ENCODE measurements at places on chromosomes 3 and 15. TPM values are rescaled to one million over a fixed set of nuclear protein-coding genes. Genes with fewer than 3 reads are reported as not detected.
A peak's percentile ranks its signal among the peaks of the same experiment; 100 is the strongest.

GRCh38 chr15:62992302-62992701 lies 50.2 kb upstream of the TPM1 start:
- DNase-seq = no peak
- no peaks in the 10 kb centered on the region for H3K36me3 ChIP-seq
- peaks cover 20% of the 10 kb centered on the region for H3K4me1 ChIP-seq

DNA sequence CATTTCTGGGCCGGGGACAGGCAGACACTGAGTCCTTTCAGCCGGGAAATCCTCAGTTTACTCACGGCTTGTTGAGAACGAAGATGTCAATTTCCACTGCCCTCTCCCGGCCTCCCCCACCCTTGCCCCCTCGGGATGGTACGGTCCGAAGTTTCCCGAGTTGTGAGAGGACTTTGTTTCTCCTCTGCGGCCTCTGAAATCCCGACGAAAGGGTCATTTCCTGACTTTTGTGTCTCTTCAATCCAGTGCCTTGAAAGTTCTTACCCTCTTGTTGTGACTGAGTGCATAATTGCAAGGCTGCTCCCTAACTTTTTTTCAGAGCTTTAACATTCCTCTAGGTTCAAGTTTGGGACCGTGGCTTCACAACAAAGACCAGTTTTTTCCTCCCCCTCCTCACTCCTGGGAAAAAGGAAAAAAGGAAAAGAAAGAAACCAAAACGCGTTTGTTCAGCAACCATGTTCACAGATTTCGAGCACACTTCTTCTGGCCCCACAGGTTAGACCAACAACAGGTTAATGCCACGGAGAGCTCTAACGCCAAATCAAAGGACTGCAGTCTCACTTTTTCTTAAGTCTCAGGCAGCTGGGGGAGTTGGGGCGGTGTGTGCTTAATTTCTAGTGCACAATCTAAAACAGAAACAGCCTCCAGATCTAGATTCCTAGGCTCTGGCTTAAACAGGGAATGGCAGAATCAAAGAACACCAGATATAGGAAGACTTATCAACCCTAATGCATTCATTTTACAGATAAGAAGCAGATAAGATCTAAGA lies 138.9 kb downstream of the TMCO5A start:
- no peaks in the 10 kb centered on the region for H3K36me3 ChIP-seq
- peak overlapping the region; percentile 52 for H3K4me3 ChIP-seq
- H3K27me3 ChIP-seq = no peaks in the 10 kb centered on the region
- no peak for DNase-seq
- H3K27ac ChIP-seq = peak overlapping the region; percentile 78
- peaks cover 38% of the 10 kb centered on the region for H3K4me1 ChIP-seq

The ADAMTS17 gene
- 0.27 TPM for total RNA-seq

- no peaks in the 10 kb centered on the region for H3K27me3 ChIP-seq
- no peaks in the 10 kb centered on the region for H3K36me3 ChIP-seq
- no peak overlapping the region for H3K4me3 ChIP-seq
- DNase-seq = peak; percentile 14
- H3K27ac ChIP-seq = no peak overlapping the region
- no peaks in the 10 kb centered on the region for H3K4me1 ChIP-seq
Measured at GRCh38 chr3:48268381-48268935, 27.6 kb downstream of the ZNF589 start.

GRCh38 chr15:93801206-93801605 lies 430.2 kb upstream of the MCTP2 start:
- no peak overlapping the region for H3K27ac ChIP-seq
- H3K4me1 ChIP-seq = no peaks in the 10 kb centered on the region
- no peaks in the 10 kb centered on the region for H3K36me3 ChIP-seq

DNA sequence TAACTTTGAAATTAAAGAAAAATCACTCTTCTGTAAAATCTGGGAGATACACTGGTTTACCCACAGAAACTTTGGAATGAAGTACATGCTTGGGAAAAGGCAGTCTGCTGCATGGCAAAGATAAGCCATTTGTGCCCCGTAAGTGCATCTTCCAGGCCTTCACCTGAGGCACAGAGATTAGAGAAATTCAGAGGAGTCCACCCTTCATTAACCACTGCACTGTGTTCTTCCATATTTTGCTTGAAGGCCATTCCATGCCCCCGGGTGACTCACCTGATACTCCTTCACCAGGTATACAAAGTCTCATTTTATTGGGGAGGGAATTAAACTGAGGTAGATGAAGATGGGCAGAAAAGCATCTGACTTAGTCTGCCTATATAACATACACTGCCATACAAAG lies 53.0 kb downstream of the CMSS1 start:
- peaks cover 52% of the 10 kb centered on the region for H3K4me1 ChIP-seq
- H3K27ac ChIP-seq = no peak overlapping the region
- H3K27me3 ChIP-seq = no peaks in the 10 kb centered on the region
- H3K36me3 ChIP-seq = peaks cover 22% of the 10 kb centered on the region

DNA sequence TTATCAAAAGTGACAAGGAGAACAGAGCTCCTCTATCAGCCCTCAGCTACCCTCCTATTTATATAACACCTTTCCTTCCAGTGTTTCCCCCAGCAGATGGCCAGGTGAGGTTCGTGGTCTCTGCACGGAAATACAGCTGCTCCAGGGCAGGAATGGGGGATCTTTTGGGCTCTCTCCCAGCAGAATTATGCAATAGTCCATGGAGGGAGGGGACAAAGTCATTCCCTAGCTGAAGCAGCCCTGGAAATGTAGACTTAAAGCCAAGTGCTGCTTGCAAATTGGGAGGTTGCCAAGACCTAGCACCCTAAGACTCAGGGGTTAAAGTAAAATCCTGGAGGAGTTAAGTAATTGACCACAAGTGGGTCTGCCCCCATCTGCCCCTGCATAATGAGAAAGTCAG lies 256.3 kb downstream of the LRTM1 start:
- H3K27me3 ChIP-seq = no peaks in the 10 kb centered on the region
- no peak overlapping the region for H3K4me3 ChIP-seq
- H3K36me3 ChIP-seq = no peaks in the 10 kb centered on the region
- DNase-seq = no peak
- H3K4me1 ChIP-seq = no peaks in the 10 kb centered on the region

DNA sequence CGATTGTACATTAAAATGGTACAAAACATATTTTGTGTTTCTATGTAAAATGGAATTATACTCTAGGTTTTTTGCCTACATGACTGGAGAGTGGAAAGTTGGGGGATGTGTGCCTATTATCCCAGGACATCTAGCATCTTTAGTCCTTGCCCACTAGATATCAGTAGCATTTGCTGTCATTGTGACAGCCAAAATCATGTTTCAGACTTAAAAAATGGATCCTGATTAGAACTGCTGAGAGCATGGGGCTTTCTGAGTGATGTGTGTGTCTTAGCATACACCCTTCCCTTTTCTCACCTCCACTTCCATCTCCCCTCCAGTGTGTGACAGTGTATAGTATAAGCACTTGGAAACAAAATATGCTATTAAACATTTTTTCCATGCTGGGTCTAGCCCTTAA lies 13.3 kb downstream of the ARMC8 start:
- H3K27me3 ChIP-seq = no peaks in the 10 kb centered on the region
- H3K4me1 ChIP-seq = no peaks in the 10 kb centered on the region
- no peak overlapping the region for H3K27ac ChIP-seq
- H3K36me3 ChIP-seq = no peaks in the 10 kb centered on the region
- DNase-seq = no peak

DNA sequence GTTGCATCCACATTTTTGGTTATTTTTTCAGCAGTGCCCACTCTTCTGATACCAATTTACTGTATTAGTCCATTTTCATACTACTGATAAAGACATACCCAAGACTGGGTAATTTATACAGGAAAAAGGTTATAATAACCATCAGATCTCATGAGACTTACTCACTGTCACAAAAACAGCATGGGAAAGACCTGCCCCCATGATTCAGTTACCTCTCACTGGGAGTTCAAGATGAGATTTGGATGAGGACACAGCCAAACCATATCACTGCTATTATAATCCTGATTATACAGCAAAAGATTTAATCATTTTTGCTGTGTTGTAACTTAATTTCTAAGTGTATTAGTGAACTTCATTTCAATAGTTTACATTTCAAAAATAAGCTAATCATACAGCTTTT lies 6.6 kb downstream of the ZBED2 start:
- no peaks in the 10 kb centered on the region for H3K27me3 ChIP-seq
- no peaks in the 10 kb centered on the region for H3K36me3 ChIP-seq
- no peak overlapping the region for H3K4me3 ChIP-seq
- no peak for DNase-seq
- peaks cover 38% of the 10 kb centered on the region for H3K4me1 ChIP-seq

GRCh38 chr3:55611121-55611520 lies 124.0 kb upstream of the WNT5A start:
- peaks cover 3% of the 10 kb centered on the region for H3K27me3 ChIP-seq
- H3K27ac ChIP-seq = no peak overlapping the region
- H3K4me1 ChIP-seq = no peaks in the 10 kb centered on the region

- no peak overlapping the region for H3K4me3 ChIP-seq
- H3K4me1 ChIP-seq = peaks cover 6% of the 10 kb centered on the region
- H3K27ac ChIP-seq = no peak overlapping the region
Measured at GRCh38 chr3:143478115-143478693, 358.6 kb downstream of the CHST2 start.

The SERPINI2 gene
- 0.32 TPM for total RNA-seq

GRCh38 chr15:45129651-45130129 lies at the start of the genes DUOX1 and DUOXA1:
Gene DUOX1, plus strand, starts transcription at chr15:45129994. Its CDS starts 1,973 bp downstream, at chr15:45131967.
Gene DUOXA1, minus strand, starts transcription at chr15:45129879. Its CDS starts 6,865 bp downstream, at chr15:45123014.
- no peaks in the 10 kb centered on the region for H3K36me3 ChIP-seq
- H3K27me3 ChIP-seq = peaks cover 75% of the 10 kb centered on the region
- no peak for DNase-seq

GRCh38 chr15:85621094-85621493 lies 173.6 kb downstream of the KLHL25 start:
- H3K27me3 ChIP-seq = no peaks in the 10 kb centered on the region
- DNase-seq = peak; percentile 45
- peak overlapping the region; percentile 96 for H3K27ac ChIP-seq

- peaks cover 4% of the 10 kb centered on the region for H3K4me1 ChIP-seq
- no peaks in the 10 kb centered on the region for H3K36me3 ChIP-seq
- peak within 1 kb of the TSS; percentile 52 for H3K27ac ChIP-seq
- no peaks in the 10 kb centered on the region for H3K27me3 ChIP-seq
- DNase-seq = peak; percentile 74
Measured at GRCh38 chr3:161104561-161105551, at the start of gene B3GALNT1. Gene B3GALNT1, minus strand, starts transcription at chr3:161105349. Its CDS starts 18,595 bp downstream, at chr3:161086754.

GRCh38 chr15:89244574-89244903 lies 760 bp downstream of the FANCI start:
- peak overlapping the region; percentile 81 for H3K4me3 ChIP-seq
- H3K36me3 ChIP-seq = no peaks in the 10 kb centered on the region
- peak; percentile 6 for DNase-seq
- H3K27ac ChIP-seq = peak overlapping the region; percentile 44

The PLCD1 gene
- 15.8 TPM for total RNA-seq

DNA sequence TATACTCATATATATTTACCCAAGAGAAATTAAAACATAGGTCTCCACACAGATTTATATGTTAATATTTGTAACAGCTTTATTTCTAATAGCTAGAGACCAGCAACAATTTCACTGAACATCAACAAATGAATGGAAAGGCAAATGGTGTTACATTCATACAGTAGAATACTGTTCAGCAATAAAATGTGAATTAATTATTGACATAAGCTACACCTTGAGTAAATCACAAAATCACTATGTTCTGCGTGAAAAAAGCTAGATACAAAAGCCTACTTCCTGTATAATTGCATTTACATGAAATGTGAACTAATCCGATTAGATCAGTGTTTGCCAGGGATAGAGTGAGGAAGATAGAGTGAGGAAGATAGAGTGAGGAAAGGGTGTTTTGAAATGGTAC lies 945.7 kb downstream of the SQOR start:
- no peaks in the 10 kb centered on the region for H3K4me1 ChIP-seq
- DNase-seq = no peak
- no peak overlapping the region for H3K4me3 ChIP-seq
- no peak overlapping the region for H3K27ac ChIP-seq
- H3K36me3 ChIP-seq = no peaks in the 10 kb centered on the region
- H3K27me3 ChIP-seq = no peaks in the 10 kb centered on the region

GRCh38 chr15:75036212-75036616 lies 12.8 kb downstream of the PPCDC start:
- no peaks in the 10 kb centered on the region for H3K36me3 ChIP-seq
- no peak for DNase-seq
- H3K27ac ChIP-seq = no peak overlapping the region
- H3K4me1 ChIP-seq = peaks cover 4% of the 10 kb centered on the region
- H3K4me3 ChIP-seq = no peak overlapping the region

DNA sequence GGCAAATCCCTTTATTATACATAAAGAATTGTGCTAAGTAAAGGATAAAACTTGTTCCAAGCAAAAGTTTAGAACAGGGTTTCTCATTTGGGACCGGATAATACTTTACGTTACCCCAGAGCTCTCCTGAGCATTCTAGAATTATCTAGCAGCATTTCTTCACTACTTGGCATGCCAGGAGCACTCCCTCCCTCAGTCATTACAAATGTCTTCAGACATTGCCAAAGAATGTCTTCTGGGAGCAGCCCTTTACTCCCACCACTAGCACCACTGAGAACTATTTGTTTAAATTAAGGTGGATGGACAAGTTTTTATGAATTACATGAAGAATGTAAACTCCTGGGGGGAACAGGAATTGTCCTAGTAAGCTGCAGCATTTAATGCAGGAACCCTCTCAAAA lies 516.4 kb downstream of the GBE1 start:
- H3K4me1 ChIP-seq = no peaks in the 10 kb centered on the region
- no peak overlapping the region for H3K27ac ChIP-seq
- peak; percentile 30 for DNase-seq
- H3K4me3 ChIP-seq = no peak overlapping the region

GRCh38 chr15:28260722-28261121 lies 61.3 kb downstream of the HERC2 start:
- H3K4me1 ChIP-seq = no peaks in the 10 kb centered on the region
- H3K27me3 ChIP-seq = no peaks in the 10 kb centered on the region
- no peak overlapping the region for H3K27ac ChIP-seq

GRCh38 chr3:148464246-148464645 lies 233.5 kb upstream of the AGTR1 start:
- H3K27me3 ChIP-seq = no peaks in the 10 kb centered on the region
- H3K4me1 ChIP-seq = peaks cover 6% of the 10 kb centered on the region
- DNase-seq = peak; percentile 17
- H3K4me3 ChIP-seq = no peak overlapping the region

Measured in astrocyte (in vitro differentiated cells and primary cell).